ENCODE measurements at places on chromosomes 3 and 15. TPM values are rescaled to one million over a fixed set of nuclear protein-coding genes. Genes with fewer than 3 reads are reported as not detected.

DNA sequence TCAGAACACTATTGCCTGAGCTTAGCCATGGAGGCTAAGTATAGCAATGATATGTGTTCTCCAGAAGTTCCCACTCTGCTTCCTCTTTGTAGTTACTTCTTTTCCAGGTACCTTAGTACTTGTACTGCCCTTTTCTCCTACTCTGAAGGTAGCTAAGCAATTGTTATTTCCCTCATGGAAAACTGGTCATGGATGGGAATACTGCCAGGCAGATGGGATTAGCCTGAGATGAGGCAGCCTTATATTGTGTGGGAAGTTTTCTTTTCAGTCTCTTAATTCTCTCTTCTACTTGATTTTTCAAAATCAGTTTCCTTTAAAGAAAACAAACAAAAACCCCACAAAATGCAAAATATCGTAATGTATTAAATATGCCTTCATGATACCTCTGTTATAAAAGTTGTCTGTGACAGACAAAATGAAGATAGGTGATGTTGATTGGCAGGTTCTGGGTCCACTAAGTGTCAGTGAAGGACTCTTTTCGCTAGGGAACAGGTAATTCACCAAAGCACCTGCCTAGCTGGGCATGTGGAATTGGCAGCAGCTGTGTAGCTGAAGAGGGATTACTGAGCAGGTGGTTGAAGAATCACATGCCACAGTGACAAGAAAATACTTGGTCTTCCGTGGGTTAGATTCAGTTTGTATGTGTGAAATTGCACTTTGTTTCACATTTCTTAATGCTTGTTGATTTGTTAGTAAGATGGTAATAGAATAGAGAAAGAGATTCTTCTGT, 4.1 kb downstream of the ZNF609 start:
- DNase-seq: no peak
- no peaks in the 10 kb centered on the region for H3K36me3 ChIP-seq
- peaks cover 67% of the 10 kb centered on the region for H3K4me1 ChIP-seq
- H3K4me3 ChIP-seq: no peak overlapping the region

DNA sequence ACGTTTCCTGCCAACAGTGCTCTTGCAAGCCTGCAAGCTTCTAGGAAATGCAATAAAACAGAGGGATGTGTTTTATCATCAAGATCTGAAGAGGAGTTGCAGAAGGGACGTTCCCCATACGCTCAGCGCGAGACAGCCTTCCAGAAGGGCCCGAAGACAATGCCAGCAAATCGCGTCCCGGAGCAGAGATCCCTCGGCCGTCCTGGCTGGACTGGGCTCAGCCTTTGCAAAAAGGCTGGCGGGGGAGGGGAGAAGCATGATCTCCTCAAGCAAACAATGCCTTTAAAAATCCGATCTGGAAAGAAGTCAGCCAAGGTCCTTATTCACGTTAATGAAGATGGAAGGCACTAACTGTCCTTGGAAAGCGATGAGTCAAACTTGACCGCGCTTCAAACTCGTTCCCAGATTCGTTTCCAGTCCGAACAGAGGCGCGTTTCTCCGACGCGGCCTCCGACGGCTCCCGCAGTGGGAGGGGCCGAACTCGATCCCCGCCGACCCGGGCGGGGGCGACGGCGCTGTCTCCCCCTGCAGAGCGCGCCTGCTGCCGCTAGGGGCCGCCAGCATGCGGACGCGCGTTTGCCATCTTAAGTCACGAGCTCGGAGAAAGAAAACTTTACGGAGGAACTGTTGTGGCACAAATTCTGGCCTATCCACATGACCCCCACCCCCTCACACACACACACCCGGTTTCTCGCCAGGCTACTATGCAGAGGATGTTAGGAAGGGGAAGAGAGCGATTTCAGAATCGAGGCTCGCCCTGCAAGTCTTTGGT, 5.5 kb downstream of the BCL6 start:
- peak overlapping the region; percentile 96 for H3K27ac ChIP-seq
- H3K4me1 ChIP-seq: peaks cover 57% of the 10 kb centered on the region
- DNase-seq: peak; percentile 83
- peak overlapping the region; percentile 75 for H3K4me3 ChIP-seq

- peak overlapping the region; percentile 81 for H3K4me3 ChIP-seq
- peak overlapping the region; percentile 99 for H3K27ac ChIP-seq
- DNase-seq: peak; percentile 33
Observed at GRCh38 chr15:43792761-43793476, 799 bp downstream of the SERF2 start.

DNA sequence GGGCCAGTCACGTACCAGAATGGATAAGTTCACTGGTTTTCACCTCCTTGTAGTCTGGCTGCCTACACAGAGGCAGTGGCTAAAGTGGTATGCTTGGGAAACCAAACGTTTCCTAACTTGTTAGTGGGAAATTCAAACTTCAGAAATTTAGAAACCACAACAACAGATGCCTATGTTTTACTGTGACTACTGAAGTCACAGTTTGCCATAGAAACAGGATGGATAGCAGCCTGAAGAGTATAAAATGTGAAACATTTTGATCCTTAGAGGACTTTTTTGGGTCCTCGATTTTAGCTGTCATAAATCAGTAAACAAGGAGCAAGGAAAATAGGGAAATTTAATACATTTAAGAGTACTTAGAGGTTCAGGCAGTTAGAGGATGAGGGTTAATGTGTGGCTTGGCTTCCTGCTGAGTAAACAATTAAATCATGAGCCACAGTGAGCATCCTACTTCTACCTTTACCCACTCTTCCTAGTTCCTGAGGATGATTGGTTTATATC, 48.6 kb downstream of the CMSS1 start:
- DNase-seq: no peak
- H3K4me3 ChIP-seq: peak overlapping the region; percentile 1
- H3K4me1 ChIP-seq: peaks cover 85% of the 10 kb centered on the region
- no peaks in the 10 kb centered on the region for H3K27me3 ChIP-seq
- no peak overlapping the region for H3K27ac ChIP-seq
- peaks cover 22% of the 10 kb centered on the region for H3K36me3 ChIP-seq

GRCh38 chr3:51279448-51279847, 105.6 kb upstream of the MANF start:
- no peak for DNase-seq
- no peaks in the 10 kb centered on the region for H3K36me3 ChIP-seq
- H3K27me3 ChIP-seq: no peaks in the 10 kb centered on the region
- no peak overlapping the region for H3K27ac ChIP-seq
- H3K4me1 ChIP-seq: no peaks in the 10 kb centered on the region

DNA sequence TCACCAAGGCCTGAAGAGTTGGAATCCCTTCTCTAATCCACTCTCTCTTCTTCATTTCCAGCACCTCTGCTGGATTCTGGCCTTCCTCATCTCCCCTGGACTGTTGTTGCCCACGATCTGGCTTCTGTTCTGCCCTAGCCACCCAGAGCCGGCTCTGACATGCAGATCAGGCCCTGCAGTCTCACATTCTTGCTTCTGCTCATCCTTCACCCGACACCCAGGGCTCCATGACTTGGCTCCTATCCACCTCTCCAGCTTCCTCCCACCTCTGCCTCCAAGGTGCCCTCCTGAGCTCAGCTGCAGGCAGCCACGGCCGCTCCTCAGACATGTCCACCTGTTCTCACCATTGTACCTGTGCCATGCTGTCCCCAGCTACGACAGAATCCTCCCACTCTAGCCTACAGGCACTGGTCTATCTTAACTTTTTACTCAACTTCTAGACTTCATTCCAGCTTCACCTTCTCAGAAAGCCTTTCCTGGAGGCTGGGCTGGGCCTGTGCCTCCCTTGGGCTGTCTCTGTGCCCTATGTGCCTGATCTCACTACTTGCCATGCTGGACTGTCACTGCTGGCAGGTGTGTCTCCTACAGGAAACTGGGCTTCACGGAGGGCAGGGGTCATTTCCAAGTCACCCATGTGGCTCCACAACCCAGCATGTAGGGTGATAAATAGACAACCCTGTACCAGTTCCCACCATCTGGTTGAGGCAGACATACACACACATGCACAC, 16.0 kb upstream of the TBC1D21 start:
- H3K36me3 ChIP-seq: no peaks in the 10 kb centered on the region
- H3K27me3 ChIP-seq: no peaks in the 10 kb centered on the region
- no peaks in the 10 kb centered on the region for H3K4me1 ChIP-seq
- H3K4me3 ChIP-seq: no peak overlapping the region

DNA sequence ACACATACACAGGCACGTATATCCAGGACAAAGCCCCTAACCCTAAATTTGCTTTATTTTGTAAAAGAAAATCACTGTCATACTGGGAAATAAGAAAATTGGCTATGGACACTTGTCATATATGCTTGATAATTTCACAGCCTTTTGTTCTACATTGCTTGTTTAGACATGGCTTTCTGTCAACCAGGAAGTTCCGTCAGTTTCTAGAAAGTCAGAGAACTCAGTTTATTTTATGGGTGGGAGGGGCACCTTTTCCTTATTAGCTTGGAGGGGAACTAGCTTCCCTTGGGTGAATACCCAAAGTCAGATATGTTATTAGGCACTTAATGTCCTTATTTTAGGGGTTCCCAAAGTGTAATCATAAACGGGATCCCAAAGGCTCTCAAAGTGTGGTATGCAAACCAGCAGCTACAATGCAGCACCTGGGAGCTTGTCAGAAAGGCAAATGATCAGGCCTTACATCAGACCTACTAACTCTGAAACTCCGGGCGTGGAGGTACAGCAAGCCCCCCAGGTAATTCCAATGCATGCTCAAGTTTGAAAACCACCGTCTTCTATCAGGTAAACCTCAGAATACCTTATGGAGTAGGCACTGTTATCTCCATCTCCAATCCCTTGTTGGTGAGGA, 50.1 kb downstream of the CADPS start:
- H3K27ac ChIP-seq: no peak overlapping the region
- H3K36me3 ChIP-seq: no peaks in the 10 kb centered on the region
- no peaks in the 10 kb centered on the region for H3K27me3 ChIP-seq
- no peak for DNase-seq
- no peak overlapping the region for H3K4me3 ChIP-seq
- no peaks in the 10 kb centered on the region for H3K4me1 ChIP-seq

DNA sequence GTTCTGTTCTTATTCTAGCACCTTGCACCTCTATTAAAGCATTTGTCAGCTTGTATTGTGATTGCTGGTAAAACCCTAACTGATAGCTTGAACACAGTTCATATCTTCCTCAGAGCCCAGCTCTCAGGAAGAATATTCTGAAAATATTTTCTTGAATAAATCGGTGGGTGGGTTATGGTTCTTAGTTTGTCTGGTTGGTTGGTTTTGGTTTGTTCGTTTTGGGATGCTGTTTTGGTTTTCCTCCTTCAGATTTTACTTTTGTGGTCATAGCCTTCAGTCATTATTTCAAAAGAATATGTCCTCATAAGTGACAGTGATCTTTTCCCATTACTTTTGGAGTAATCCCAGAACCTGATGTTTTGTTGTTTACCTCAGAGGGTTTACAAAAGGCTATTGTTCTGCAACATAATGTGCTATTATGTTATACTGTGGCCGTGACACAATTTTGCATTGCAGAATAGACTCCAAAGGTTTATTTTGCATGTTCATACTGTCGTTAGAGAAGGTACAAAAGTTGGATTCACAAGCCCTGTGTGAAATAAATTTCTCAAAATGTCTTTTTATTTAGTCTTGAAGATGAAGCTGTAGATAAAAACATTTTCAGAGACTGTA, 2.7 kb upstream of the TMEM87A start:
- H3K36me3 ChIP-seq: peaks cover 47% of the 10 kb centered on the region
- H3K4me3 ChIP-seq: peak overlapping the region; percentile 70
- H3K4me1 ChIP-seq: peaks cover 25% of the 10 kb centered on the region
- DNase-seq: no peak
- no peaks in the 10 kb centered on the region for H3K27me3 ChIP-seq

The CNTN3 gene
- total RNA-seq: not detected

The NLGN1 gene
- total RNA-seq: 19.9 TPM

Measured in heart right ventricle (tissue), 16 donors.